ENCODE measurements at places on chromosomes 1 and 21. TPM values are rescaled to one million over a fixed set of nuclear protein-coding genes. Genes with fewer than 3 reads are reported as not detected.

HSD3B2 gene
- not detected for total RNA-seq

DNA sequence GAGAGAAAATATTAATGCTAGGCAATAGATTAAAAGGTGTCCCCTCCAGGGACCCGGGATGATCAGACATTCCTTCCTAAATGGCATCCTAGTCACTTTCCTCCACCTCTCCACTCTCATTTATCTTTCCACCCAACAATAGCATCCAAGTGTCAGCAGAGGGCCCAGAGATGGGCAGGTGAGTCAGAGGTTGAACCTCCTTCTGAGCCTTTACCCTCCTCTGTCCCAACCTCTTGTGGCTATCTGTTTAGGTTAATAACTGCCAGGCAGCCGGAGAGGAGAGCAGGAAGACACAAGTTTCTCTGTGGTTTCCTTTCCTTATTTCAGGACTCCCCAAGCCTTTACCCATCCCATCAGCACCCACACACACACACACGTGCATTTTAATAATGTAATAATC lies 4.1 kb downstream of the GJA5 start:
- H3K36me3 ChIP-seq = no peaks in the 10 kb centered on the region
- DNase-seq = no peak
- H3K27me3 ChIP-seq = no peaks in the 10 kb centered on the region
- H3K4me1 ChIP-seq = no peaks in the 10 kb centered on the region
- peak overlapping the region; percentile 81 for H3K27ac ChIP-seq

DNA sequence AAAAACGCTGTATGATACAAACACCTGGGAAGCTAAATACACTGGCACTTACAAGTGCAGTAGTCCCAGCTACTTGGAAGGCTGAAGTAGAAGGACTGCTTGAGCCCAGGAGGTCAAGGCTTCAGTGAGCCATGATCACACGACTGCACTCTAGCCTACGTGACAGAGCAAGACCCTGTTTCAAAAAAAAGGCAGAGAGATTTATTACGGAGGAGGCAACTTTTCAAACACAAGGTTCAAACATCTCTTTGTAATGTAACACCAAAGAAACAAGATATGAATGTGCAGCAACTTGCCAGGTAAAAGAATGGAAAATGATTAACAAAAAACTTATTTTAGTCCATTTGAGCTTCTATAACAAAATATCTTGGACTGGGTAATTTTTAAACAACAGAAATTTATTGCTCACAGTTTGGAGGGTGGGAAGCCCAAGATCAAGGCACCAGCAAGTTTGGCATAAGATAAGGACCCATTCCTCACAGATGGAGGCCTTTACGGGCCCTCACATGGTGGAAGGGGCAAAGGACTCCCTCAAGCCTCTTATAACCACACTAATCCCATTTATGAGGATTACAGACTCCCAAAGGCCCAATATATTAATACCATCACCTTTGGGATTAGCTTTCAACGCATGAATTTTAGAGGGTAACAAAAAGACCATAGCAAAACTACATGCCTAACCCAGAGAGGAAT lies 73.3 kb downstream of the EVI5 start:
- H3K4me3 ChIP-seq = no peak overlapping the region
- H3K4me1 ChIP-seq = no peaks in the 10 kb centered on the region
- H3K27me3 ChIP-seq = no peaks in the 10 kb centered on the region

- DNase-seq = no peak
- H3K27me3 ChIP-seq = no peaks in the 10 kb centered on the region
- no peaks in the 10 kb centered on the region for H3K36me3 ChIP-seq
- H3K4me3 ChIP-seq = no peak overlapping the region
- no peaks in the 10 kb centered on the region for H3K4me1 ChIP-seq
Observed at GRCh38 chr1:234838182-234838581, 228.2 kb upstream of the IRF2BP2 start.
